ENCODE measurements at places on chromosomes 16 and 17.
A peak's percentile ranks its signal among the peaks of the same experiment; 100 is the strongest.

GRCh38 chr16:56988948-56989945 is at the start of gene NLRC5:
TSS of gene NLRC5 (plus strand) at chr16:56989557. CDS start at chr16:57020713, 31,156 bp downstream.
- DNase-seq, result peak; percentile 36

- no peak for DNase-seq
Measured at GRCh38 chr16:81696961-81697615, 82.0 kb upstream of the PLCG2 start.

- DNase-seq, result no peak
Measured at GRCh38 chr16:1119766-1120576, 23.9 kb upstream of the C1QTNF8 start.

- no peak for DNase-seq
Measured at GRCh38 chr17:35433075-35433894, 985 bp upstream of the SLFN12 start.

DNA sequence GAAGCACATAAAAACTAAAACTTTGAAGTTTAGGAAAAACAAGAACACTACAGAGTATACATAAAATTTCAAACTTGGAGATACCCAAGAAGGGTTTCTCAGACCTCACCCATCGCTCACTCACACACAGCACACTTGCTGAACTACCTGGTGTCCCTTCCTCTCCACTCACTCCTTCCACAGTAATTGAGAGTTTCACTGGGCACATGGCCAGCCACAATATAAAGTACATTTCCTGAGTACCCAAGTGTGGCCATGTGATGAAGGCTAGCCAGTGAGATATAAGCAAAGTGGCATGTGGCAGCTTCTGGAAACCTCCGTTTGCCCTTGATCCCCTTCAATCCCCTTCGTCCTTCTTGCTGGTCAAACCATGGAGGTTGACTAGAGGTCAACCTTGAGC is 11.9 kb downstream of the TOX3 start:
- no peak for DNase-seq

- DNase-seq, result no peak
Measured at GRCh38 chr17:42553161-42553818, 567 bp downstream of the HSD17B1 start.

- no peak for DNase-seq
Measured at GRCh38 chr16:50274326-50275097, 8.2 kb downstream of the ADCY7 start.

GRCh38 chr16:89134269-89134668 is 37.3 kb upstream of the CDH15 start:
- no peak for DNase-seq

DNA sequence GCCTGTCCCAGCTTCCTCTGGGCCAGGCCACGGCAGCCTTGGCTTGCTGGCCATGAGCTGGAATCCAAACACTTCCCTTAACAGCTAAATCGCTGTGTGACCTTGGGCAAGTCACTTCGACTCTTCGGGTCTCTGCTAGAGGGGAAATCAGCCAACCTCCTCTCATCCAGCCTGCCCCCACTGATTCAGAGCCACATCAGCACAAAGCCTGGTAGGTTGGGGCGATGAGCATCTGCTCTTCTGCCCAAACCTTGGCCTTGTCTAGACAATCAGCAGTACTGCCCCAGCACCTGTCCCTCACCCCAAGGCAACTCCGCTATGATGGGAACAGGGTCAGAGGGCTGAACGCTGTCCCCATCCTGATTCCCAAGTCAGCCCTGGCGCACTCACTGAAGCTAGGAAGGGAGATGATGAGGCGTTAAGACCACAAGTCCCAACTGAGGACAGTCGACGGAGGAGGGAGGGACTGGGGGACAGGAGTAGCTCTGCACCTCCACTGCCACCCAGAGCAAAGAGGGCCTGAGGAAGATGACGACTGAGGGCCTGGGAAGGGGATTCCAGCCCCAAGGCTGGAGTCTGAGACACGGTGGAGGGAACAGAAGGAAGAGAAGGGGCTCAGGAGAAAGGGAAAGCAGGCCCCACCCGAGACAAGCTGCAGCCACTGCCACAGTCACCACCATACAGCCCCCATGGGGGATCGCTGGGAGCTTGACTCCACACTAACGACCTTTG is 1.3 kb downstream of the CLUH start:
- no peak for DNase-seq

DNA sequence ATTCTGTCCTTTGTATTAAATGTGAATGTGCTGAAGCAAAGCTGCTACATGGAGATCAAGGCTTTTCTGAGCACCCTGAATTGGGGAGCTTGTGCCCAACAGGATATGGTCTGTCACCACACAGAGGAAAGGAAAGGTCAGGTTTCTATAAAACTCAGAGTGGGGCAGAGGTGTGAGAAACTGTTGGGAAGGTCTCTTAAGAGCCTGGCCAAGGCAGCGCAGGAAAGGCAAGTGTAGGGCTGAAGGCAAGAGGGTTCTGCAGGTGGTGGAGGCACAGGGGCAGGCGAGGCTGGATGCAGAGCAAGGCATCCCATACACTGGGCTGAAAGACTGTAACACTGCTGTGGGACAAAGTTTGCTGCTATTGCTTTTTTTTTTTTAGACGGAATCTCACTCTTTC is 8.1 kb downstream of the COX6A2 start:
- DNase-seq, result no peak

DNA sequence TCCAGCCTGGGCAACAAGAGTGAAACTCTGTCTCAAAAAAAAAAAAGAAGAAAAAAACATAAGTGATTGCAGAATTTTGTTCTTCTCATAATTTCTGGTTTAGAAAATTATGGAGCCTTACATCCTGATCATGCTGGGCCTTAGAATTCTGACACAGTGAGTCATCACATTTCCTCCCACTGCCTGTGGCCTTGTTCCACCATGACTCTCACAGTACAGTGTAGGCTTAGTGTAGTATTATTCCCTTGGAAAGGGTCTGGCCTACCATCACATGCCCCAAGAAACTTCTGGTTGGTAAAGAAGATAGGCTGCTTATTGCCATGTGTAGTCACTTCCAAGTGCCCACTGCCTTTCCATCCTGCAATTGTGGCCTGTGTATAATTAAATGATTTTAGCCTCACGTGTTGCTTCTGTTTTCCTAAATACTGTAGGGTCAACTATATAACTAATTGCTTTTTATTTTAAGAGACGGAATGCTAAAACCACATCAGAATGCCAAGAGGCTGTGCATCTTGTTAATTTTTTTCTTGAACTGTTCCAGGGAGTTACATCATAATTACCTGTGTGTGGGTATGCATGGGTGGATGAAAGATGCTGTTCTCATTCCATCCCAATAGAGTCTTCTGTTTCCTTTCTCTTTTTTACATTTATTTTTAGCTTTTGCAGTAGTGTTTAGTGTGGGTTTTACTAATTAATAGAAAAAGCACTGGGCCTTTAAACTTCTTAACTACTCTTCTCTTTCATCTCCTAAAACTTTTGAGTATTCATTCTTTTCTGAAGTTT is 25.9 kb downstream of the OGFOD1 start:
- DNase-seq, result no peak

GRCh38 chr17:17565471-17566339 is 25.8 kb downstream of the PEMT start:
- DNase-seq, result no peak

DNA sequence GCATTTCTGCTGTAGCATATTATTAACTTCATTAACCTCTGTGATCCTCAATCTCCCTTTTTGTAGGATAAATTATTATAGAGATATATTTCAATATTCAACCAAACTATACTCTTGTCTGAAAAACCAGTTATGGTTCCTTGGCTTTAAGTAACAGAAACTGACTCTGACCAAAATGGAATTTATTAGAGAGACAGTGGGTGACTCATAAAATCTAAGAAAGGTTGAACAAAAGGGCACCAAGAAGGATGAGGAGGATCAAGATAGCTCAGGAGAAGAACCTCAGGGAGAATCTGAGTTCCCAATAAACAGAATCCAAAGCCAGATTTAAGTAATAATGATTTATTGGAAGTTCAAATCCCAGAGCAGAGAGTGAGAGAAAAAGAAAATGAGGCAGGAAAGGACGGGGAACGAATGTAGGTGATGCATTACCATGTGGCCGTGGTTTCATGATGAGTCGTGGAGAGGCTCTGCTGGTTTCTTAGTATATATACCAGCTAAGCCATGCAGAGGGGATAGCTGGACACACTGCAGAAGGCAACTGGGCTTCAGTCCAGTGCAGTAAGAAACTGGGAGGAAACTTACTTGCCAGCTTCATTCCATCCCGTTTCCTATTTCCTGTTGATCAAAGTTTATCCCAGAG is 151.5 kb upstream of the GOT2 start:
- no peak for DNase-seq

GRCh38 chr17:31492880-31493655 is 101.6 kb downstream of the RAB11FIP4 start:
- DNase-seq, result peak; percentile 44

GRCh38 chr16:5428932-5429331 is 331.3 kb upstream of the EEF2KMT start:
- DNase-seq, result no peak

- DNase-seq, result no peak
Measured at GRCh38 chr16:12315330-12316136, 339.0 kb downstream of the SNX29 start.

GRCh38 chr16:56758930-56759329 is 29.0 kb downstream of the NUP93 start:
- no peak for DNase-seq

DNA sequence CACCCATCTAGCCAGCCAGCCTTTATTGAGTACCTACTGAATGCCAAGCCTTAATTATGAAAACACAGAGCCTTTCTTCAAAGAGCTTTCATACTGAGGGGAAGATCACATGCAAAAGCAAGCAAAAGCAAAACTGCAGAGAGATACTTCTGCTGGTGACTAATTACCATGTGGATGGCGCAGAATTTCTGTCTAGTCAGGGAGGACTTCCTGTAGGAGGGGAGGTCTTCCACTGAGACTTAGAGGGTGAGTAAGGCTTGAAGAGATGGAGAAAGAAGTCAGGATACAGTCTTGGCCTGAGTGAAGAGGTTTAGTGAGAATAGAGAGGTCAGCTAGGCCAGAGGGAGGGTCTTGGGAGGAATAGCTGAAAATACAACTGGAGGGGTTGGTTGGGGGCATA is 53.9 kb upstream of the CCL2 start:
- DNase-seq, result no peak

GRCh38 chr16:10465821-10466220 is 80.0 kb downstream of the ATF7IP2 start:
- no peak for DNase-seq

DNA sequence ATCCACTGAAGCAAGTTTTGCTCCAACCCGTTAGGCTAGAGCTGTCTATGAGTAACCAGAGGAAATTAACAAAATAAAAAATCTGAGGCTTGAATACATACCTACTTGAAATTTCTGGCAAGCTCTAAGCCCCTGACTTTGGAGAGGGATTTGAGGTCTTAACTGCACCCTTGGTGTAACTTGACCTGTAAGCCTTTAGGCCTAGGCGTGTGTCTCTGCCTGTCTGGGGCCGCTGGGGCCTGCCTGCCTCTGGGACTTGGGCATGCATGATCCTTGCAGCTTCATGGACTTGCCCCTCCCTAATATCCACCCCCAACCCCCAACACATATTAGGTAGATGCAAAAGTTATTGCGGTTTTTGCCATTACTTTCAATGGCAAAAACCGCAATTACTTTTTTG is 3.7 kb upstream of the CDC42EP4 start:
- no peak for DNase-seq

- no peak for DNase-seq
Measured at GRCh38 chr16:60882816-60883215, 1153.4 kb downstream of the CDH8 start.

DNA sequence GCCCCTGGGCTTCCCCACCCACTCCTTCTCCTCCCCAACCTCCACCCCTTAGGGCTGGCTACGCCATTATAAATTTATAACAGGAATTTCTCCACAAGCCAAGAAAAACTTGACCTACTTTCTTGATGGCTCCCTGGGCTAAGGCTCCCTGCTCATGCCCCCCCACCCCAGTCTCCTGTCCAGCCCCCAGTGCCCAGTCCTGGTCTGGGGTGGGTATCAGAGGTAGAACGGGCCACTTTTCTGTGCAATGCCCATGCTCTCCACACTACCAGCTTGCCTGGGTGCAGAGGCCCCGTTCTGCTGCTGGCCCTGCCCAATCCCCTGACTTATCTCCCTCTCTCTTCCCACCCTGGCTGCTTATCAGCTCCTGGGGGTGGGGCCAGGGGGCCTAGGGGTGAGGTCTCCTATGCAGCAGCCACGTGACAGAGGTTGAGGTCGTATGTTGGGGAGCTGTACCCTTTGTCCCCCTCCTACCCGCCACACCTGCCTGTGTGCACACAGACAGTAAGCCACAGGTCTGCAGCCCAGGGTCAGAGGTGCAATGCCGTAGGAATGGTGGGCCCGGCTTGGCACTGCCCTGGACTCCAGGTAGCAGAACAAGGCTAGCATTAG is 10.1 kb downstream of the THRA start:
- no peak for DNase-seq

DNA sequence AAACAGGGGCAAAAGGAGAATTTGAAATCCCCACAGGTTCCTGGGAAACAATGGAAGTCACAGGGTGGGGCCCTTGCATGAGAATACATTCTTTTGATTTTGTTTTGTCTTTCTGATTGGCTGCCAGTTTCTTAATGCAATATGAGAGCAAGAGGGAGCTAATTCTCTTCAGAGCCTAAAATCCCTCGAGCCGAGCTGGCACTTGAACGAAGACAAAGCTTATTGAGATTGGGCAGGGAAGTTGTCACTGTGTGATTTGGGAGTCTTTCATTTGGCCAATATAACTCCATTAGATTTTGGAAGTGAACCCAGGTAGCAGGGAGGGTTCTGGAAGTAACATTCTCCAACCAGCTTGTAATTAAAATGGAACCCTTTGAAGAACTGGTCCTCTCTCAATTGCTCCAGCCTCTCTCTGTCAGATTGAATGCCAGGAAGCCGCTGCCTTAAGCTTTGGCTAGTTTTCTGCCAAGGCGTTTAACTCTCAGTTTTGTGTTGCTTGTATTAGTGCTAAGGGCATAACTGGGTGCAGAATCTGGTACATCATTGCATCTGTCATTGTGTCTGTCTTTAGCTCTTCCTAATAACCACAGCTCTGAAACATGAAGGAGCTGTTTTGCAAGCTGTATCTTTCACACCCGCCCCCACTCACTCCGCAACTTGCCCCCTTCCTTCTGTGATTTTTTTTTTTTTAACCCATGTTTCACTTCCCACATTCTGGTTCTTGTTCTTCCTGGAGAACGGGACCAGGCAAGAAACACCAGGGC is 272.0 kb downstream of the MAF start:
- no peak for DNase-seq

DNA sequence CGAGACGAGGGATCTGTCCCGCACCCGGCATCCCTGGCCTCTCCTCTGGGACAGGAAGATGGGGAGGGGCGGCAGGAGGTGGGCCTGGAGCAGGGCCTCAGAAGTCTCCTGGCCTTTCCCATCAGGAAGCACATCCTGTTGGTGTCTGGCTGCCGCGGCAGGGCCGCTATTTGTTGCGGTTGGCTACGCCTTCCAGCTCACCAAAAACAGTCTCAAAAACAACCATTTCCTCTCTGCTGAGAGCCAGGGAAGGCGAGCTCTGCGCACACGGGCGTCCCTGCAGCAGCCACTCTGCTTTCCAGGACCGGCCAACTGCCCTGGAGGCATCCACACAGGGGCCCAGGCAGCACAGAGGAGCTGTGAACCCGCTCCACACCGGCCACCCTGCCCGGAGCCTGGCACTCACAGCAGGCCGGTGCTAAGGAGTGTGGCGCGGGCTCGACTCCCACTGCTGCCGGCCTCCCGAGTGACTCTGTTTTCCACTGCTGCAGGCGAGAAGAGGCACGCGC is at the start of gene TMEM204:
TMEM204 (plus strand) TSS at position 224 of the 509 bp plus-strand sequence. CDS start 610 bp downstream, outside the sequence.
- DNase-seq, result no peak

GRCh38 chr17:70825321-70826125 is 656.2 kb downstream of the KCNJ2 start:
- DNase-seq, result no peak

All from esophagus squamous epithelium (tissue), 5 donors.